ENCODE measurements at places on chromosomes 6 and 20. TPM values are rescaled to one million over a fixed set of nuclear protein-coding genes. Genes with fewer than 3 reads are reported as not detected.

GRCh38 chr6:20210158-20210557 lies 2.1 kb downstream of the MBOAT1 start:
- no peak for DNase-seq

- no peak for DNase-seq
These were observed 40.5 kb downstream of the KCNQ2 start for GRCh38 chr20:63431944-63432343.

GRCh38 chr6:55669028-55669427 lies 90.0 kb upstream of the HMGCLL1 start:
- no peak for DNase-seq

DNA sequence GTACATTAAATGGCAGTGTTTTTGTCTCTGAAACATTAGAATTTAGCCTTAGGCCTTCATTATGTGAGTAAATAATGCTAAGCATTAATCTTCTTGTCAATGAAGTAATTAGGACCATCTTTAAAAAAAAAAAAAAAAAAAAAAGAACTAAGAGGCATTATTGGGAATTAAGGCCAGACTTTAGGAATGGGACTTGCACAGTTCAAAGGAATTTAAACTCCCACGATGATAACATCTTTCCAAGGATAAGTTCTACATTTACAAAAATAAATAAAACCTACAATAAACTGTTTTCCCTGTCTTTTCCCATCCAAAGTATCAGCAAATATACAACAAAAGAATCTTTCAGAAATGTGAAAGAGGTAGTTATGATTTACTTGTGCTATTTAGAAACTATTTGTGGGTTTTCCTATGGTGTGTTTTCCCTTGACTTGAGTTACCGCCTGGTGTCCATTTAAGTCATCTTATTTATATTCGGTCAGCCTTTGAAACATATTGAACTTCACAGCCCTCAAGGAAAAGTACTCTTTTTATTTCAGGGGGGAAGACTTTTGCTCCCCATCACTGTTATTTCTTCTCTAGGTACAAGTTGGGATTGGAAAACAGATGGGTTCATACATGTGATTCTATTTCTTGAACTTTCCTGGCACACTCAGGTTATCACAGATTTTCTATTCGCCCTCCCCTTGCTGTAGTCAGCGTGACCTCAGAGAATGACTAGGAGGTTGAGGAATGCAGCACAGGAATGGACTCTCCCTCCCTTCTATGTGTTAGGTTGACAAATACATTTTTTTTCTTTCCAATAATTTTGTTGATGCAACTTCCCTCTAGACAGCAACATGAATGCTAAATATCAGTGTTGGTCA lies 13.6 kb downstream of the STMND1 start:
- DNase-seq = no peak

DNA sequence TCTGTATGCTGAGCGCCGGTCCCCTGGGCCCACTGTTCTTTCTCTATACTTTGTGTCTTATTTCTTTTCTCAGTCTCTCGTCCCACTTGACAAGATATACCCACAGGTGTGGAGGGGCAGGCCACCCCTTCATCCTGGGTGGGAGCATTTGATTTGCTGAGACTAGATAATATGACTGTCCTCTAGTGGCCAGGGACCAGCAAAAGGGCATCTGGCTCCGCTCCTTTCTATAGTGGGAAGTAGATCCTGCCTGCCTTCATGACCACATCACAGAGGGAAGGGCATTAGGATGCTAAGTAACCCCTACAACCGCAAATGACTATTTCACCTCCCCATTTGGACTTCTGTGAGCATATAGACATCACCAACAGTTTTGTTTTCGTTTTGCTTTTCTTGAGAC lies 64.5 kb downstream of the TRMT6 start:
- DNase-seq = no peak

DNA sequence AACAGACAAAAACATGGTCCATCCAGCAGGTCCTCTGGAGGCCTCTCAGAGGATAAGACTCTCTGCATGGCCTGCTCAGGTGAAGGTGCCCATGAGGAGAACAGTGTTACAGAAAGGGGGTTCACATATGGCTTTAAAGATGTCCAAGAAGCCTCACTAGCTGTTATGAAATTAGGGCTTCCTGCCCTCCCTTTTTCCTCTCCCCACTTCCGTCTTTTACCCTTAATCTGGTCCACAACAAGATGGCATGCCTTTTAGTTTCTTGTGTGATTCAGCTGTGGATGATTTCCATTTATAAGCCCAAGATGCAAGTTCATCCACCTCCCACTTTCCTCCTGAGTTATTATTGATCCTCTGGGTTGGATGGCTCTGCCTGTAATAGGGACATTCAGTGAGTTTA lies 14.0 kb downstream of the GCNT2 start:
- DNase-seq = no peak

DNA sequence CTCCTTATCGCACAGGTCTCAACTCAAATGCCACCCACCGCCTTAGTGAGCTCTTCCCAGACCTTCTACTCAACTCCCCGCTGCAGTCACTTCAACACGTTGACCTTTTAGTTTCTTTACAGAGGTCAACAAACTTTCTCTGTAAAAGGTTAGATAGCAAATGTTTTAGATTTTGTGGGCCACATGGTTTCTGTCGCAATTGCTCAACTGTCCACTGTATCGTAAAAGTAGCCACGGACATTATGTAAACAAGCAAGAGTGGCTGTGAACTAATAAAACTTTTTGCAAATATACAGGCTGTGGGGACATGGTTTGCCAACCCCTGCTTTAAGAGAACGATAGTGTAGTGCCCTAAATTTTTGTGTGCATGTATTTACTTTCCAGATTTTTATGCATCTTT lies 247.6 kb upstream of the TSHZ2 start:
- DNase-seq = no peak

GRCh38 chr6:169190144-169190584 lies 63.5 kb downstream of the THBS2 start:
- peak; percentile 79 for DNase-seq

- no peak for DNase-seq
These were observed 7.1 kb downstream of the XKR7 start for GRCh38 chr20:31974951-31975487.

DNA sequence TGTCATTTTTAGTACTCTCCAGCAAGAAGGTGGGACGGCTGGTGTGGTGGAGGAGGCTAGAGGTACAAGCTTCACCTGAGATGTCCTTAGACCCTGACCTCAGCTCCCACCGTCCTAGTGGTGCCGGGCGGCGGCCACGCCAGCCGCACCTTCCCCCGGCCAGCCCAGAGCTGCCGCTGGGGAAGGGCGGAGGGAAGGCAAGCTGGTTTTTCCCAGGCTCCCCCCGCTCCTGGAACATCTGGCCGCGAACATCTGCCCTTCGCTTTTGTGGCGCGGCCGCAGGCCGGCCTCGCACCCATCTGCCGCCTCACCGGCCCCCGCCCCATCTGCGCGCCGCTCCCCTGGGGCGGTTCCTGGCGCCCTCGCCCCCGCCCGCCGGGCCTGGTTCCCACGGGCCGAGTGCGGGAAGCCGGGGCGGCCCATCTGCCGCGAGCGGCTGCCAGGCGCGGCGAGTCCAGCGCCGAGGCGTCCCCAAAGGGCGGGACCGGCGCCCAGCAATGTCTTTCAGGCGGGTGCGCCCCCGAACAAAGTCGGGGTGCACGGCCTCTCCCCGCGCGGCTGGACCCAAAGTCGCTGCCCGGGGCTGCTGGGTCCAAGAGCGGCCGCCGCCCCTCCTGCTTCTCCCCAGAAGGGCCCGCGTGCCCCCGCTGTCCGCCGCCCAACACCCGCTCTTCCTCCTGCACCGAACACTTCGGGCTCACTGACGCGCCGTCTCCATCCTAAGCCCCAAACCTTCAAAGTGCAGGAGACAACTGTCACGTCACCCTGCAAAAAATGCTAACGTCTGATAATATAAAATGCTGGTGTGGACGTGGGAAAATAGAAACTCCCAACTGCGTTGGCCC lies 17.3 kb upstream of the ID1 start:
- DNase-seq = peak; percentile 87

GRCh38 chr20:3248993-3249347 lies 10.0 kb upstream of the SLC4A11 start:
- no peak for DNase-seq

DNA sequence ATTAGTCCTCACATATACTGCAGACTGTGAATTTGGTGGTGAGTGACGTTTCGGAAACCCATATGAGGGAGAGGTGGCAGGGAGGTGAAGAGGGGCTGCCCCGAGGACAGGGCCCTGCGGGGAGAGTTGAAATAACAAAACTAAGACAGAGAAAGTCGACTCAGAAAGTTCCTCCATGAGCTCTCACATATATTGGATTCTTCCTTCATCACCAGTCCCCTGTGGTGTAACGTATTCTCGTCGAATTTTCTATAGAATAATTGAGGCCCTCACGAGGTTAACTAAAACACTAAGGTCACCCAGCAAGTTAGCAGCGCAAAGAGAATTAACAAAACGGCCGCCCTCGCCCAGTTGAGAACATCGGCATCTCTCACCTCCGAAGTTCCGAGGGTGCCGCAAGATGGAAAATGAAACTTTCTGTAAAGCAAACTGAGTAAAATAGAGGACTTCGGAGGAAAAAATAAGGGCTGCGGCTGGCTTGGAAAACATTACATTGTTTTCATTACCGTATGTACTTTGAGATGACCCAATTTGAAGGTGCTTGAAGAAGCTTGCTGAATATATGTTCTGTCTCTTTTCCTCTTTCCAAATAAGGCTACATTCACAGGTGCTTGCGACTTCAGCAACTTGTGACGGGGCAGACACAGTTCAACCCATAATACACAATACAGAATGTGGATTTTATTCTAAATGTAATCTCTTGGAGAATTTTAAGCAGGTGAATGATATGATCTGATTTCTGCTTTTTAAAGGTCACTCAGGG lies 490.9 kb upstream of the JARID2 start:
- DNase-seq = no peak

DNA sequence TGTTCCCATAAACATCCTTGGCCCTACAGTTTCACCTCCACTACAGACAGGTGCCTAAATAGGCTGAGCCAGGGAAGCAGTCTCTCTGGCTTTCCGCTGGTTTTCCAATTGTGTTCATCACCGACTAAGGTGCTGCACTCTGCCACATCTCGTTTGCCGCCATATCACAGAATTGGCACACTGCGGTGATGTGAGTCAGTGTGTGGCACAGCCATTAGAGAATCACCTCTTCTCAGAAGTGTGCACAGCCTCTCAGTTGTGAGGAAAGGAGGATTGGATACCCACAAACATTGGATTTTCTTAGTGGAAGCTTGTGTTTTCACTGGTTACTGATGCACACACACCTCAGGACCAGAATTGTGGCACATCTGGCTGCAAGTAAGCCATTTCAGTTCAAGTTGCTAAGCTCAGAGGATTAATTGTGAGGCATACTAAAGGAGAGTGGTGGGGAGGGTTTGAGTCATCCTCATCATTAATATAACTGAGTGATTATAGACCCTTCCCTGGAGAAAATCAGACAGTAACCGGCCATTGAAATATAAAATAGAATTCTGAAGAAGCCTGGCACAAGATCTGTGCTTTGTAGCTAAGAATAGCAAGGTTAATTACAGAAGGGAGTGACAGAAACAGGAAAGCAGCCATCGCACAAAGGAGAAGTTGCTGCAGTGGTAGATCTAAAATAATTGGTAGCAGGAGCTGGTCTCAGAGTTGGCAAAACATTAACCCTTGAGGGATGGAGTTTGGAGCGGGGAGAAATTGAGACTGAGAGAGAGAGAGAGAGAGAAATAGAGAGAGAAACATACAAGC lies 506.9 kb downstream of the LMBRD1 start:
- no peak for DNase-seq

- no peak for DNase-seq
These were observed 175.6 kb downstream of the SYNE1 start for GRCh38 chr6:152461556-152461955.

DNA sequence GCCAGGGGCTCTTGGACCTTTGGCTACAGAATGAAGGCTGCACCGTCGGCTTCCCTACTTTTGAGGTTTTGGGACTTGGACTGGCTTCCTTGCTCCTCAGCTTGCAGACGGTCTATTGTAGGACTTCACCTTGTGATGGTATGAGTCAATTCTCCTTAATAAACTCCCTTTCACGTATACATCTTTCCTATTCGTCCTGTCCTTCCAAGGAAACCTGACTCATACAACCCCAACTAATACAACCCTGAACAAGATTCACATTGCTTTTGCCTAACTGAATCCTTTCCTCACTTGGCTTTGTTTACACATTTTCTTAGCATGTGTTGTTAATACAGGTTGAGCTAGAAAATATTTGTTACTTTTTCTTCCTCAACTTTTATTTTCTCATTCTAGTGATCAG lies 21.9 kb downstream of the TBXT start:
- no peak for DNase-seq

DNA sequence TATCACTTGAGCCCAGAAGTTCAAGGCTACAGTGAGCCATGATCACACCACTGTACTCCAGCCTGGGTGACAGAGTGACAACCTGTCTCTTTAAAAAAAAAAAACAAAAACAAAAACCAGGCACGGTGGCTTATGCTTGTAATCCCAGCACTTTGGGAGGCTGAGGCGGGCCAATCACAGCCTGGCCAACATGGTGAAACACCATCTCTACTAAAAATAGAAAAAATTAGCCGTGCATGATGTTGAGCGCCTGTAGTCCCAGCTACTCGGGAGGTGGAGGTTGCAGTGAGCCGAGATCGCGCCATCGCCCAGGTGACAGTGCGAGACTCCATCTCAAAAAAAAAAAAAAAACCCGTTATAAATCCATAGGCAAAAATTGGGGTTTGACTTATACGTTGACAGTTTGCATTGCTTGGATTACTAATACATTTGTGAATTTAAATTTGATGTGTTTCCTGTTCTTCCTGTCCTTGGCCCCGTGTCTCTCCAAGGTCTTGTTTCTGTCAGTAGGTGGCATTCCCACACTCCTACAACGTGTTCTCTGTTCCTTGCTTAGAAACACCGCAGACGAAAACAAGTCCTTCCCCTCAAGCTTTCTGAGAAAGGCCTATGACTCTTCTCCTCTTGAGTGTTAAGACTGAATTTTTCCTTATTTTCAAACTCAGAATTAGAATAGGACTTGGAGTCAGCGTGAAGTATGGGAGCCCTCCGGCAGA lies 147.0 kb downstream of the DTNBP1 start:
- no peak for DNase-seq

DNA sequence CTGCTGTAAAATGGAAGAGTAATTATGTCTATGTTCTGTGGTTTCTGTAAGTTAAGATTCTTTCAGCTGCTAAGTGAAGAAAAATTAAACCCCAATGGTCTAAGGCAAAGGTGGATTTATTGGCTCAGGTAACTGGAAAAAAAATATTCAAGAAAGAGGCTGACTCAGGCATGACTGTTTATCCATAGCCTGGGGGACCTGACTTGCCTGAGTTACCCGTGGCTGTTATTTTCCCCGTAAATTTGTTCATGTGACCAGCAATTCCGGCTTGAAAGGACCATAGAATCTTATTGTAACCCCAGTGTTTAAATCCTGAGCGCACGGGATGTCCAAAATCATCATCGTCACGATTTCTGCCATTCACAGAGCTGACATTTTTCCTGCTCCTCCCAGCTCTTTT lies 32.3 kb upstream of the SULF2 start:
- DNase-seq = no peak

- no peak for DNase-seq
These were observed 182.8 kb downstream of the UTRN start for GRCh38 chr6:144467921-144468320.

- peak; percentile 60 for DNase-seq
These were observed 83.0 kb downstream of the SLC22A3 start for GRCh38 chr6:160431226-160431625.

Gene SIRPA
- 18.6 TPM for total RNA-seq

Gene PHACTR3
- 0.59 TPM for total RNA-seq

Gene MTFR2
- total RNA-seq = 1.0 TPM

Gene FRMD1
- not detected for total RNA-seq

Gene CASS4
- total RNA-seq = 0.42 TPM

Gene RCAN2
- 244 TPM for total RNA-seq

Gene CAPN11
- total RNA-seq = 0.47 TPM

Gene HNF4A
- not detected for total RNA-seq

Gene USP49
- total RNA-seq = 3.4 TPM

Gene GGTLC1
- total RNA-seq = not detected

Gene LRRN4
- not detected for total RNA-seq

Gene C6orf141
- total RNA-seq = 0.51 TPM

Gene HCRTR2
- not detected for total RNA-seq

Gene ADGB
- total RNA-seq = not detected

Measured in heart left ventricle (tissue), 16 donors.